Dermis microvascular lymphatic vessel endothelial cell (primary cell): ENCODE measurements at places on chromosomes 16 and 17. TPM values are rescaled to one million over a fixed set of nuclear protein-coding genes. Genes with fewer than 3 reads are reported as not detected.

GRCh38 chr17:68701046-68701445 is 99.9 kb upstream of the FAM20A start:
- no peak for DNase-seq

The ITFG1 gene
- total RNA-seq, result 42.0 and 46.8 TPM in 2 replicates

The VAT1L gene
- 0.13 and 1.7 TPM in 2 replicates for total RNA-seq

The GUCY2D gene
- not detected in 2 replicates for total RNA-seq

The MYH1 gene
- total RNA-seq, result not detected in 2 replicates

The TNS4 gene
- not detected in 2 replicates for total RNA-seq

- DNase-seq, result no peak
These were observed at the start of gene C1QTNF1 for GRCh38 chr17:79023886-79024771. Gene C1QTNF1 (plus strand): TSS chr17:79024169. CDS start chr17:79043969, 19,800 bp downstream.

The TMEM114 gene
- total RNA-seq, result not detected in 2 replicates

DNA sequence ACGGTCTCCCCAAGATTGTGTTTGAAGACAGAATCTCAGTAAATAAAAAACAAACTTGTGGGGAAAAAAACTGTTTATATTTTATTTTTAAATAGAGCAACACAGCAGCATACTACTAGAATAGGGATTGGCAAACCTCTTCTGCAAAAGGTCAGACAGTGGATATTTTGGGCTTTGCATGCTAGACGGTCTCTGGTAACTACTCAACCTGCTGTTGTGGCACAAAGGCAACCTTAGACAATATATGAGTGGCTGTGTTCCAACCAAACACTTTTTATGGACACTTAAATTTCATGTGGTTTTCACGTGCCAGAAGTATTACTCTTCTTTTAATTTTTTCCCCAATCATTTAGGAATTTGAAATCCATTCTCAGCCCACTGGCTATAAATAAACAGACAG is 55.0 kb downstream of the IRX5 start:
- no peak for DNase-seq

- no peak for DNase-seq
These were observed 54.8 kb downstream of the N4BP1 start for GRCh38 chr16:48555155-48555554.

DNA sequence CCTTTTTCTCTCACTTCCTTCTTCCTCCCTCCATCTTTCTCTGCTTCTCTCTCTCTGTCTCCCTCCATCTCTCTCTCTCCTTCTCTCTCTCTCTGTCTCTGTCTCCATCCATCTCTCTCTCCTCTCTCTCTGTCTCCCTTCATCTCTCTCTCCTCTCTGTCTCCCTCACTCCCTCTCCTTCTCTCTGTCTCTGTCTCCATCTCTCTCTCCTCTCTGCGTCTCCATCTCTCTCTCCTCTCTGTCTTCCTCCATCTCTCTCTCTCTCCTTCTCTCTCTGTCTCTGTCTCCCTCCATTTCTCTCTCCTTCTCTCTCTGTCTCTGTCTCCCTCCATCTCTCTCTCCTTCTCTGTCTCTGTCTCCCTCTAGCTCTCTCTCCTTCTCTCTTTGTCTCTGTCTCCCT is 194.1 kb downstream of the GSG1L start:
- no peak for DNase-seq

The CCL22 gene
- not detected in 2 replicates for total RNA-seq

GRCh38 chr17:33049781-33050414 is 58.3 kb downstream of the SPACA3 start:
- peak; percentile 11 for DNase-seq

DNA sequence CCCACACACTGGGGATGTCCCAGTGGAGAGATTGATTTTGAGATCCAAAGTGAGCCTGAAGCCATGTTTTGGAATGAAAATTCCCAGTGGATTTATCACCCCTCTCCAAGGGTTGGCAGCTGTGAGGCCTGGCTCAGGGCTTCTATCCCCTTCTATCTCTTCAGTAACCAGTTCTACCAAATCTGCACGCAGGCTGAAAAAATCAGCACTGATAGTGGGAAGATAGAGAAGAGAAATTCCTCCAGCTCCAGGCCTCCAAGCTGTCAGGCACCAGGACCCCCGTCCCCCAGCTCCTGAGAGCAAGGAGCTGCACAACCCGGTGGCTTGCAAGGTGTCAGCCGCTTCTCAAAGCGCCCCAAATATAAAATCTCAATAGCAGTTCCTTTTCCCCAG is 1.0 kb downstream of the FLOT2 start:
- no peak for DNase-seq

The ADCY9 gene
- 6.7 and 10.5 TPM in 2 replicates for total RNA-seq

The KLHL10 gene
- total RNA-seq, result under 0.01 and 0.13 TPM in 2 replicates

DNA sequence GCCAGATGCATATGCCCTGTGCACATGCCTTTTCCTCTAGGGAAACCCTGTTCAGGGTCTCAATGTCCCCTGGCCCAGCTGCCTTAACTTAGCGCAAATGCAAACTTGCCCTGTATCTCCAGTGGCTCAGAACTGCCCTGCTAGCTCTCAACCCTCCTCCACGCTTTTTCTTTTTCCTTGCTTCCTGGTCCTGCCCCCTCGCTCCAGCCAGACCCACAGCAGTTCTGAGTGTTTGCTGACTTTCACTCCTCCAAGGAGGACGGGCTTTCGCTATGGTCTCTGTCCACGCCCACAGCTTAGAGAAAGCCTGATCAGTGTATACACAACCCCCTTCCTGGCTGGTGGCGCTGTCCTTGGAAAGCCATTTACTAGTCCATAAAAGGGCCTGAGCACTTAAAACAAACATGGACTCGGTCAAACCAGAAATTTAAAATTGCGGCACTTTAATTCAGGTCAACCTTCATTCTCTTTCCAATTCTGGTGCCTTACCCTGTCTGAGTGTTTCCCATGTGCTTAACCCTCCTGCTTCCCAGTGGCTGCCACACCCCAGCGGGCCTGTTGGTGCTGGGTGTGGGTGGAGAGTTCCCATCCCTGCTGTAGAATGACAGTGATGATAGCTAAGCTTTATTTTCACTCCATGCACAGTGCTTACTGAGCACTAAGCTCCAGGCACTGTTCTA is 15.6 kb upstream of the TMEM98 start:
- DNase-seq, result peak; percentile 33

GRCh38 chr16:78524066-78524595 is 424.7 kb downstream of the WWOX start:
- no peak for DNase-seq

The CA5A gene
- not detected in 2 replicates for total RNA-seq

GRCh38 chr17:40755231-40755630 is at the start of gene KRT25:
Gene KRT25 (minus strand): TSS chr17:40755331. CDS start chr17:40755271, 60 bp downstream.
- DNase-seq, result no peak

DNA sequence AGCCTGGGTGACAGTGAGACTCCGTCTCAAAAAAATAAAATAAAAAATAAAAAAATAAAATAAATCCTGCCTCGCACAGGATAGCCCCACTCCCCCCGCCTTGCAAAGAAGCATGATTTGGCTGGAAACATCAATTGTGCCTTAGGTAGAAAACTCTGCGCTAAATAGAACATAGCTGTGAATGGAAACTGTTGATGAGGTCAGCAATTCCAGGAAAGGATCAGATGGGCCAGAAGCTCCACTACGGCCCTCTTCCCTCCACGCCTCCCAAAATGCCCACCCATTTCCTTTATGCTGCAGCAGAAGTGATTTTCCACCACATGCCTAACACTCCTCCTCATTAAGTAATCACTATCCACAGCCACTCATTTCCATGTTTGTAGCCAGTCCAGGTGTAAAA is 473.4 kb downstream of the XYLT1 start:
- no peak for DNase-seq

DNA sequence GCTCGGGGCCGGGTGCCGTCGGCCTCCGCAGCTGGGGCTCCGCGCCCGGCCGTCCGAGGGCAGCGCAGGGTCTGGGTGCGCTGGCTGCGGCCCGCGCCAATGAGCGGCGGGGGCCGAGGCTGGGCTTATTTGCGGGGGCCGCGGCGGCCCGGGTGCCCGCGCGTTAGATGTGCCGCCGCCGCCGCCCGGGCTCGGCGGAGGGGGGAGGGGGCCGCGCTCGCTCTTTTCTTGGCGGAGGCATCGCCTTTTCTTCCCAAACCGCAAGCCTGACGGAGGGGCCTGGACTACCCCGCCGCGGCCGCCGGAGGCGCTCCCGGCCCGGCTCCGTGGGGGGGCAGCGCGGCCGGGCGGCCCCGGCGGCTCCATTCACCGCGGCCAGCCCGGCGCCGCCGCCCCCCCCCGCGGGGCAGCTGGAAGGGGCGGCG is at the start of gene NOTUM:
TSS of gene NOTUM (minus strand) at position 101 of the 425 bp plus-strand sequence. CDS start 278 bp downstream, outside the sequence.
- DNase-seq, result no peak

DNA sequence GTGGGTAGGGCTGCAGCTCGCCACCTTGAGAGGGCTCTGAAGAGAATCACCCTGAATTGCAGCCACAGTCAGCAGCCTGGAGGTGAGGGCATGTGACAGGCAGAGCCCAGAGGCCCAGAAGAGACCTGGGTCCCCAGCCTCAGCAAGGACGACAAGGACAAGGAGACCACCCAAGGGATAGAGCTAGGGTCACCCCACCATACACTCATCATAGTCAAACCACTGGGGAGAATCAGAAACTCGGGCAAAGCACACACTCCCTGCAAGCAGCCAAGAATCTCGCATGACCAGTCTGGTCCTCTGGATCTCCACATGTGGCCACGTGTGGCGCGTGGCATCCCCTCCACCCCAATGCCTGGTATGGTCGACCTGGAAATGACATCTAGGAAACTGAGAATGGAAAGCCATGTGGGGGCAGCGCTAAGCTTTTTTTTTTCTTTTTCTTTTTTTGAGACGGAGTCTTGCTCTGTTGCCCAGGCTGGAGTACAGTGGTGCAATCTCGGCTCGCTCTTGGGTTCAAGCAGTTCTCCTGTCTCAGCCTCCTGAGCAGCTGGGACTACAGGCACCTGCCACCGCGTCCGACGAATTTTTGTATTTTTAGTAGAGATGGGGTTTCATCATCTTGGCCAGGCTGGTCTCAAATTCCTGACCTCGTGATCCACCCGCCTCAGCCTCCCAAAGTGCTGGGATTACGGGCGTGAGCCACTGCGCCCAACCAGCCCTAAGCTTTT is 4.6 kb upstream of the SPHK1 start:
- no peak for DNase-seq

DNA sequence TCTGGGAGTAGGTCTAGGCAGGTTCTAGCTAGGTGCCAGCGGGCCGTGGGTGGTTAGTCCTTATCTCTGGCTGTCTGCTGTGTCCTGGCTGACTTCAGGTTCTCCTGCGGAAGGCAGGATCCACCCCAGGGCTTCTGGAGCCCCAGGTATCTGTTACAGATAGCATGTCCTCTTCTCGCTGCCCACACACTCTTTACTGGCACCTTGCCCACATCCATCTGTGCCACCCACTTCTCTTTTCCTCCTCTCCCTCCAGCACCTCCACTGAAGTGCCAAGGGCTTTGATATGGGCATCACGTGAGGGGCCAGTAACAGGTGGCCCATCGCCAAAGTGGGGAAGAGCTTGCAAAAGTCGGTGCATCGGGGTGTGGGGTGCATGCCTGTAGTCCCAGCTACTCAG is 4.6 kb upstream of the MPP2 start:
- no peak for DNase-seq

The MMP25 gene
- under 0.01 and 0.13 TPM in 2 replicates for total RNA-seq

DNA sequence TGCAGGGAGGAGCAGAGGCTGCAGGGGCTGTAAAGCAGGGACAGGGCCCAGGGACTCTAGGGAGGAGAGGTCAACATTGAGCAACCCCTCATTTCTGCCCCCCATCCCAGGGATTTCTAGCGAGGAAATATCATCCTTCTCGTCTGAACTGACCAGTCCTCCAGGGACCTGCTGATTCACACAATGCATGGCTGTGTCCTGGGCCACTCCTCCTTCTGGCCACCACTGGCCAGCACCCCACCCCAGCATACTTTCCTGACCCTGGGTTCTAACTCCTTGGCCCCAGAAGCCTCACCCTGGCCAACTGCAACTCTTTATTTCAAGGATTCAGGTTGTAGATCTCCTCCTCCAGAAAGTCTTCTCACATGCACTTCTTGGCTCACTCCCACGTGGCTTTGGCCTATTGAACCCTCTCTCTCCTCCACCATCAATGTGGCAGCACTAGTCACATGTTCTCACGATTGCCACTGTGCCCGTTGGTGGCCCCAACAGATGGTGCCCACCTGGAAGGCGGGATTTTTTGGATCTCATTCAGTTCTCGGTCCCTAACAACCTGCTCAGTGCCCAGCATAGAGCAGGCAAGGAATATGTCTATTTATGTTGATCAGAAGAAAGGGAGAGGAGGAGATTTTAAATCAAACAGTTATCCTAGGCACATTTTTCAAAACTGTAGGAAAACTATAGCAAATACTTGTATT is 41.5 kb downstream of the CUEDC1 start:
- DNase-seq, result no peak

DNA sequence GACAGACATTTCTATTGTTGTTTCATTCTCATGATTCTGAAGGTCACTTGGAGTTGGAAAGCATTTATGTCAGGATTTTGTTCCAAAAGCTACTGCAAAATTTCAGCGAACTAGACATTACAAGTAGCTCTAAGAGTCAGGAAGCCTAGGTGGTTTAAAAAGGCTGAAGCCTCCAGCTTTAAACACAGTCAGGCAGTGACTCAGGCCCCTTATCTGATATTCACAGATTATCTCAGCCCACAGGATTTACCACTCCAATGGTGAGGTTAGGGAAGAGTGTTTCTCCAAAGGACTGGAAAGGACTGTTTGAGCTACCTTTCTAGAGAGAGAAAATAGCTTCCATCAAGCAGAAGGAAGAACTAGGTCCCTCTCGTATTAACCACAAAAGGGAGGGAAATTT is 624.4 kb upstream of the C16orf82 start:
- DNase-seq, result no peak

DNA sequence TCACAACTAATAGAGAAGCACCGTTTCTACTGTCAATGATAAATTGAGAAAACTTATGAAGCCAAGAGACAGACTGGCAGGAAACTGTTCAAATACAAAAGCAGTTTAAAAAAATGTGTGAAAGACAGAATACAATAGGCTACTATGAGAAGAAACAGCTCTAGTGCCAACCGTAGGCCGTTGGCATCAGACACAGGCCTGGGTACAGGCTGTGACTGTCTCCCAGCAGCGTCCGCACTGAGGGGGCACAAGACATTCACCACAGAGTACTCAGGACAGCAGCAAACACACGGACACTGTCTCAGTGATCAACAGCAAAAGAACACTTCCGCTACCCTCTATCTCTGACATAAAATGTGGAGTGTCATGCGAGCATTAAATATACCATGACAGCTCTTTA is 7.8 kb upstream of the C1QBP start:
- DNase-seq, result no peak

The B4GALNT2 gene
- under 0.01 TPM in 1 of 2 replicates, not detected in the other for total RNA-seq

The SHISA9 gene
- total RNA-seq, result under 0.01 TPM in 1 of 2 replicates, not detected in the other

The GCGR gene
- not detected in 2 replicates for total RNA-seq

The GGA2 gene
- 21.2 and 33.0 TPM in 2 replicates for total RNA-seq

The ZNF469 gene
- 0.39 and 1.1 TPM in 2 replicates for total RNA-seq

- no peak for DNase-seq
These were observed 39.0 kb downstream of the GRB2 start for GRCh38 chr17:75366432-75366831.

The CCL17 gene
- total RNA-seq, result not detected in 2 replicates
